Stimulated activated CD4-positive, alpha-beta T cell treated with anti-CD3 and anti-CD28 coated beads, Interleukin-15, amount 100 ng/mL, for 48 hours (primary cell): ENCODE measurements at places on chromosomes 2 and 18.

GRCh38 chr2:33619028-33619427, 19.9 kb upstream of the FAM98A start:
- no peak for DNase-seq

- DNase-seq, result no peak
Measured at GRCh38 chr18:53467756-53468155, 756.7 kb downstream of the MBD2 start.

DNA sequence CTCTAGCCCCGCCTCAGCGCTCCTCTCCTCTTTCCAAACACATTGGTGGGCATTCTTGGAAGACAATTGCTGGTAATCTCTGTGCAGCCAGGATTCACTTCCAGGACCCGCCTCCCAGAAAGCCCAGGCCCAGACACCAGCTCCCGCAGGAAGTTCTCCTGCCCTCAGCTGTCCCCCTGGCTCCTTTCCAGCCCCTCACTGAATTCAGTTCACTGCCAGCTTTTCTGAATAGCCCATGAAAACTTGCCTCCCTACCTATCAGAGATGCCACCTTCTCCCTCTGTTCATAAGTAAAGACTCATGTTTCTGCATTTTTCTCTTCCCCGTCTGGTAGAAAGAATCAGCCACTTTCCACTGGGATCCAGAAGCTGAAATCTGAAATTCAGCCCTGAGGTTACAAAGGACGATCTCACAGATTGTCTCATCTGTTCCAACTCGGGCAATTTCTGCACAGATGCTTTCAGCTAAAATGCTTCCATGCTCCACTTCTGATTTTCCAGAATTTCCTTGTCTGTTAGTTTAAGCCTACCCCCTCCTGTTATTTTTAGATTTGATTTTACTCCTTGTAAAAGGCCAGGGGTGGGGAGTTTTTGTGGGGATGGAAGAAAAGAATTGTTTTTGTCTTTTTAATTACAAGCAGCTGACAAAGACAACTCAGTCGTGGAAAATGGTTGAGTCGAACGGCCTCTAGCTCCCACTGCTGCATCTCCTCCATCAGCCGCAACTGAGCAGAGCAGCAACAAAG, 98.1 kb downstream of the SP3 start:
- no peak for DNase-seq

GRCh38 chr2:64591188-64591587, 62.5 kb downstream of the SERTAD2 start:
- no peak for DNase-seq

GRCh38 chr2:228700638-228701037, 519.2 kb upstream of the SPHKAP start:
- DNase-seq, result no peak

DNA sequence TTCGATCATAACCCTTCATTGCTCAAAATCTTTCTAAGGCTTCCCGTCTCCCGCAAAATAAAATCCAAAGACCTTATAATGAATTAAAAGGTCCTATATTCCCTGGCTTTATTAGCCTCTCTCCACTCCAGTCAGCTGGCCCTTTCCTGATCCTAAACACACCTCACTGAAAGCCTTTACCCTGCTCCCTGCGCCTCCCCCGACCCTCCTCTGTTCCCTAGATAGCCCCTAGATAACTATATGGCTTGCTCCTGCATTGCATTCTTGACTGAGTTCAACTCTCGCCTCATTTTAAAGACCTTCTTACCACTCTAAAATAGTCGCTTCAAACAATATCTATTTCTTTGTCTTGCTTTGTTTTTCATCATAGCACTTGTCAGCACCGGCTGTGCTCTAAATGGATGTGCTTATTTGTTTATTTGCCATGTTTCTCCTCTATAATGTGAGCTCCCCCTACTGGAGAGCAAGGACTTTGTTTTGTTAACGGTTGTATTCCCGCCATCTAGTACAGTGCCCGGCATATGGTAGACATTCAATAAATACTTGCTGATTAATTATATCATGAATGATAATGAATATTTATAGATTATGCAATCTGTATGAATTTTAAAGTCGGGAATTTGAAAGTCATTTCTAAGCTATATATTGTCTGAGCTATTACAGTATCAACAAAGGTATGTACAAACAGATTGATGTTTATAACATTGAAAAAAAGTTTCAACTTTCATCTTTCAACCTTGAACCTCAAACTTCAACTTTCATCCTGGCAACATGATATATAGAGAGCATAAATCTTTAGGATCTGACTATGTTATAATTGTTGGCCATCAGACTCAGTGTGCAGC, 32.4 kb upstream of the VIT start:
- no peak for DNase-seq

DNA sequence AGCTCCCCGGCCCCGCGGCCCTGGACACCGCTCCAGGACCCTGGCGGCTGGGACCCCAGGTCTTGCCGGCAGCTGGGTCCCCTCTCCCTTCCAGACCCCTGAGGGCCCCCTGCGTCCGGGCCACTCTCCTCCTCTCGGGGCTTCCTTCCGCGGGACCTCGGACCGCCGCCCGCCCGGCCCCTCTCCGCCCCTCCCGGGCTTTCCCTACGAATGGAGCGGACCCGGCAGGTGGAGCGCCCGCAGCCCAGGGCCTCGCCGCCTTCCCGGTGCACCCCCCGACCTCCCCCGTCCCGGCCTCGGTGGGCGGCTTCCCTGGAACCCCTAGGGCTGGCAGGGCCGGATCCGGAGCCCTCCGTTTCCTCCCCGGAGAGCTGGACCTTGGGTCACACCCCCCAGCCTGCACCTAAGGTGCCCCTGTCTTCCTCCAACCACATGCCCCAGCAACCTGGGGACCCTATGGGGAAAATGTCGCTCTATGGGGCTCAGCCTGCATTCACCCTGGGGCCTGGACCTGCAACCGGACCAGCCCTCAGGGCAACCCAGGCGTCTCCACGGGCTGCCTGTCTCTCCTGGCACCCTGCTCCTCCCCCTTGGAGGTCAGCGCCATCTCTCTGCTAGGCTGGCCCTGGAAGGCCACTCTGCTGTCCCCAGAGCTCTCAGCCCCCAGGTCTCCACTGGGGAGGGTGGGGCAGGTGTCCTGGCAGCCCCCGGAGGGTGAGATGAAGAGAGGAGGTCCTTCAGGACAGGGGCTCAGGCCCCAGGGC, 730 bp downstream of the B3GNT7 start:
- DNase-seq, result no peak

- no peak for DNase-seq
Measured at GRCh38 chr2:188079196-188079595, 212.5 kb upstream of the GULP1 start.

- DNase-seq, result no peak
Measured at GRCh38 chr2:69734035-69734611, 7.8 kb upstream of the ANXA4 start.

DNA sequence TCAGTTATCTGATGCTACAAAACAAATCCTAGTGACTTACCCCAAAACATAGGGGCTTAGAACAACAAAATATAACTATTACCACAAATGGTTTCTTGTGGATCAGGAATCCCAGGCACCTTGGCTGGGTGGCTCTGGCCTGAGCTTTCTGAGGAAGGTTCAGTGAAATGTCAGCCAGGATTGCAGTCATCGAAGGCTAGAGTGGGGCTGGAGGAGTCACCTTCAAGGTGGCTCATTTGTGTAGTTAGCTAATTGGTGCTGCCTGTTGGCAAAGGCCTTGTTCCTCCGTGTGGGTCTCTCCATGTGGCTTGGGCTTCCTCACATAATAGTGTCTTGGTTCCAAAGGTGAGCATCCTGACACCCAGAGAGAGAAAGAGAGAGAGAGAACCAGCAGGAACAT, 57.4 kb downstream of the COPS8 start:
- DNase-seq, result no peak
